ENCODE measurements at places on chromosomes 5 and 9.

DNA sequence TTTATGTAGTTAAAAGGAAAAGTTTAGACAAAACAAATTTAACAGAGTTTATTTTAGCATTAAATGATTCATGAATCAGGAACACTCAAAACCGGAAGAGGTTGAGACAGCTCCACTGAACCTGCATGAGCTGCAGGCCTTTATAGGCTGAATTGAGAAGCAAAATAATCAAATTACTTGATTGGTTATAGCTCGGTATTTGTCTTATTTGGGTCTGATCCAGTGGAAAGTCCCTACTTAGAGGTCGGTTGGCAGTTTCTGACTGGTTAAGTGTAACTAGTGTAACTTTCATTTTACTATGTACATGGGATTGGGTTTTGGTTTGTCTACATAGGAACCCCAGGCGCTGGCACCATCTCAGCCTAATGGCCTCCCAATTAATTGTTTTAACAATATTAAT is 74.1 kb upstream of the PIK3R1 start:
- peak; percentile 69 for DNase-seq

DNA sequence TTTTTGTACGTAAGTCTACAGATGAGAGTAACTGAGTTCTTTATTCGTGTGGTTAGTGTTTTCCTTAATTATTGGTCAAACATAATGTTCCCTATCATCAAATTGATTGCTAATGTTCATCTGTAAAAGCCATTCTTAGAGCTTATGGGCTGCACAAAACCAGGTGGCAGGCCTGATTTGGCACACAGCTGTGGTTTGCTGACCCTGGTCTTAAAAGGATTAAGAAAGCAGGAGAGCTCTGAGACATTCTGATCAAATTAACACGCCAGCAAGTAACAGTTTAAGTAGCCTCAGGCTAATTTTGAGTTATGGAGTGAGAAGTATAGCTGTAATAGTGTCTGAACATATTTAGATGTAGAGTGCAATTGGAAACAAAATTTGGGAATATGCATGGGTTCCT is 63.2 kb downstream of the PRR16 start:
- no peak for DNase-seq

DNA sequence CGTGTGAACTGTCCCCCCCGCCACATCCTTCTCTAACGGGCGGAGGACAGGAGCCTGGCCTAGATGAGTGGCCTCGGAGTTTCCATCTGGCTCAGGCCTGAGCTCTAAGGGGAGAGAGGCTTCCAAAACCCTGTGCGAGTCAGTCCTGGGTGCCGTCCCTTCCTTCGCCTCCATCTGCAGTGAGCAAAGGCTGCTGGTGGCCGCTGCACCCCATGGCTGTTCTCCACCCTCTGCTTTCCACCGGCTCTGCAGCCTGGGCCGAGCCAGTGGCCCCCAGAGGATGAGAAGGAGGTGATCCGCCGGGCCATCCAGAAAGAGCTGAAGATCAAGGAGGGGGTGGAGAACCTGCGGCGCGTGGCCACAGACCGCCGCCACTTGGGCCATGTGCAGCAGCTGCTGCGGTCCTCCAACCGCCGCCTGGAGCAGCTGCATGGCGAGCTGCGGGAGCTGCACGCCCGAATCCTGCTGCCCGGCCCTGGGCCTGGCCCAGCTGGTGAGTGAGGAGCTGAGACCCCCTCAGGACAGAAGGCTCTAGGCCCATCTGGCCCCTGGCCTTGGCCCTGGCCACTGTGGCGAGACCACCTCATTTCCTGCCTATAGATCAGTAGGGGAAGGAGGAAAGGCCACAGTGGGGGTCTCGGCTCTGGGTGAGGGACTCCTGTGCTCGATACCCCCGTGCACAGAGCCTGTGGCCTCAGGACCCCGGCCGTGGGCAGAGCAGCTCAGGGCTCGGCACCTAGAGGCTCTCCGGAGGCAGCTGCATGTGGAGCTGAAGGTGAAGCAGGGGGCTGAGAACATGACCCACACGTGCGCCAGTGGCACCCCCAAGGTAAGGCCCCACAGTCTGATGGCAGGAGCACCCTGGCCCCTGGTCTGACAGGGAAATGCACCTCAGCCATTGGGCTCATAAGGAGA is 3.0 kb downstream of the PKN3 start:
- no peak for DNase-seq

DNA sequence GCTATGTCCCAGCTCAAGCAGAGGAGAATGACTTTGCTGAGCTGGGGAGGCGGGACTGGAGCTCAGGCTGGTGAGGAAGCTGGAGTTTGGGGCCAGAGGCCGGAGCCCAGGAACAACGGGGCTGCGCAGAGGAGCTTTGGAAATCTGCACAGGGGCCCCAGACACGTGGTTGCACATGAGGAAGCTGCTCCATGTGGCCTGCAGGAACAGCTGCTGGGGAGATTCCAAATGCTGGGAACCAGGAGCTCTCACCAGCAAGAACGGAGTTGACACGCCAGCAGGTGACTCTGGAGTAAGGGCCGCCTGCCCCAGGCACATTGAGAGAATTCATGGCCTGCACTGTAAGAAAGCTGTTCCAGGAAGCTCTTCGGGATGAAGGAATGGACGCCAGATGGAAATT is 91.0 kb downstream of the OLFM1 start:
- no peak for DNase-seq

DNA sequence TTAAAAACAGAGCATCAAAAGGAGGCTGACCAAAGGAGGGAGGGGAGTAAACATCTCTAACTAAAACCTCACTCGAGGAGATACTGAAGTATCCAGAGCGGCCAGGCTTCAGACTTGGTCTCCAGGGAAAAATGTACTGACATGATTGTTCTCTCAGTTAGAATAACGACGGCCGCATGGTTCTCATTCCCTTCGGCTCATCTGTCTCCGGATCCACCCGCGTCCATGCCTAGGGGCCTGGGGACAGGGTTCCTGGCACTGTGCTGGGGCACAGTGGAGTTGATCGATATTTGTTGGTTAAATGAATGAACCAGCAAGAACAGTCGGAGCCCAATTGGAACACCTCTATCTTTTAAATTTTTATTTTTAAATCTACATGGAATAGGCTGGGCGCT is 167.1 kb upstream of the PHYKPL start:
- no peak for DNase-seq

- no peak for DNase-seq
Observed at GRCh38 chr9:33082128-33082527, 5.7 kb upstream of the SMU1 start.

DNA sequence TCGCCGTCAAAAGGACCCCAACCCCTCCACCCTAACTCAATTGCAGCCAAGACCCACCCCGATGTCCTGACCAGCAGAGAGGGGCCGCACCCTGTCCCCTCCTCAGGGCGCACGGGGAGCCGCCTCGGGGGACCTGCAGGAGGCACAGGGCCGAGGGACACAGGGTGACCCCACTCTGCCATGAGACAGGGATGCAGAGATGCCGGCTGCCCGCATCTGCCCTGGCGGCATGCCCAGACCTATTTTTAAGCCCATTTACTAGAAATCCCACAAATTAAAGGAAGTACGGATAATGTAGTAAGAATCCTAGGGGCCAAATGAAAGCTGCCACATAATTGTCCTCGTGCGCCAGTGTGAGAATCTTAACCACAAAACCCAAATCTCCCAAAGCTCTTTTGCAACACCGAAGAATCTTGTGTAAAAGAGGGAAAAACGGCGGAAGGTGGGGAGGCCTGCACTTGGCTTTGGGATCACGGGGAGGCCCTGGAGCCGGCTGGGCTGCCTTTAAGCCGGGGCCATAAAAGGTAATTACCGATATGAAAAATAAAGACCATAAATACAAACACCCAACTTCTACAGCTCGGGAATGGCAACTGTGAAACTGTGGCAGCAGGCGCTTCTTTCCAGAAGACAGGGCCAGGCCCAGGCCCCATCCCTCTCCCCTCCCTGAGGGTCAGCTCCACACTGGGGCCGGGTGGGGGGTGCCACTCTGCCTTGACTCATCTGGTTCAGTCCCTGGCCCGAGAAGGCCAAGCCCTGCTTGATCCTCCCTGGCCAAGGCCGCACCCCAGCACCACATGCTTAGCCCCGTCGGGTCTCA is 35.0 kb downstream of the NACC2 start:
- DNase-seq, result peak; percentile 84

- DNase-seq, result no peak
Observed at GRCh38 chr5:67541875-67542274, 345.3 kb upstream of the CD180 start.

- DNase-seq, result no peak
Observed at GRCh38 chr5:72604111-72604797, 97.0 kb upstream of the ZNF366 start.

DNA sequence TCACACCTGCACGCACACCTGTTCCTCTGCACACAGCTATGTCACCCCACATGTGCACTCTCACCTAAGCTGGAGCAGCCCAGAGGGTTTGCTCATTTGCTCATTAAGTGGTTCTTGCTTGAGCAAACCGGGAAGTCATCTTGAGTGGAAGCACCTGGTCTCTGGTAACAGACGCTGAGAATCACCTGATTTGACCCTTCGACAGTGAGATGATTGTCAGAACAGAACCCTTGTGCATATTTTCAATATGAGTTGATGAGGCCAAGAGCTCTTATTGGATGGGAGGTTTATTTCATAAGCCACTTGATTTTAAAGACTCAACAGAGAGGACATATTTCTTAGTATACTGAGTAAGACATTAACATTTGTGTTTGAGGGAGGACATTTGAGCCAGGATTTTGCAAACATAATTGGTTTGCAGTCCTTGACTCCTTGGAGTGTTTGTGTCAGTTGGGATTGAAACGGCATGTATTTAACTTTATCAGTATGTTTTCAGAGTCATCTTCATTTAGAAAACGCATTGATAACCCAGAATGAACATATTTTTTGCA is 22.1 kb upstream of the LPCAT1 start:
- DNase-seq, result no peak

DNA sequence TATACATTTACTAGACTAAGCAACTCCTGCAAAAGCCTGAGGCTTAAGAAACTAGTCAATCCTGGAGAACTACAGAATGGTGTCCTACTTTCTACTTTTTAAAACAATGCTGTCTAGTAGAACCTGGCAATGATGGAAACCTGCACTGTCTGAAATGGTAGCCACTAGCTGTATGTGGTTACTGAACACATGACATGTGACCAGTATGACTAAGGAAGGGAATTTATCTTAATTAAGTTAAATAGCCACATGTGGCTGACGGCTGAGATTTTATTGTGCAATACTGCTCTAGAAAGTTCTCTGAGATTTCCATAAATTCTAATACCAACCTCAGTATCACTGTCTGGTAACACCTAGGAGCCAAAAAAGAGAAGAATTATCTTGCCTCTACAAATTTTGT is 44.9 kb upstream of the RAPGEF6 start:
- peak; percentile 88 for DNase-seq

- no peak for DNase-seq
Observed at GRCh38 chr5:148937830-148938521, 111.6 kb downstream of the ADRB2 start.

DNA sequence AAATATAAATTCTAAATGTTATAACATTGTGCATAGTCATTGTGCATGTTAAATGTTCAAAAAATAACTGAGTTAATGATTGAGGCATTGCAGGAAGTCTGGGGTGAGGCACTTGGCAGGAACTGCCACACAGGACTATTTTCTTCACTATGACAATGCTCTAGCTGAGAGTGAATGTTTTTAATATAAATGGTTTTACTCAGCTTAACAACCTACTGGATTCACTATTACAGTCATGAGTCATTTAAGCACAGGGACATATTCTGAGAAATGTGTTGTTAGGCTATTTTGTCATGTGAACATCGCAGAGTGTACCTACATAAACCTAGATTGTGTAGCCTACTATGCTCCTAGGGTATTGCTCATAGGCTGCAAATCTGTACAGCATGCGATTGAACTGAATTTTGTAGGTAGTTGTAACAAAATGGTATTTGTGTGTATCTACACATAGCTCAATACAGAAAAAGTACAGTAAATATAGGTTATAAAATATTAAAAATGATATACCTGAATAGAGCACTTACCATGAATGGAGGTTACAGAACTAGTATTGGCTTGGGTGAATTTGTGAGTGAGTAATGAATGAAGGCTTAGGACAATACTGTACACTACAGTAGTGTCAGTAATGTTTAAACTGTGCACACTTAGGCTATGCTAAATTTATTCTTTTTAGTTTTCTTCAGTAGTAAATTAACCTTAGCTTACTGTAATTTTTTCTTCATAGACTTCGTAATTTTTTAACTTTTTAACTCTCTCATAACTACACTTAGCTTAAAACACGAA is 346.1 kb upstream of the PTGER4 start:
- DNase-seq, result peak; percentile 11

DNA sequence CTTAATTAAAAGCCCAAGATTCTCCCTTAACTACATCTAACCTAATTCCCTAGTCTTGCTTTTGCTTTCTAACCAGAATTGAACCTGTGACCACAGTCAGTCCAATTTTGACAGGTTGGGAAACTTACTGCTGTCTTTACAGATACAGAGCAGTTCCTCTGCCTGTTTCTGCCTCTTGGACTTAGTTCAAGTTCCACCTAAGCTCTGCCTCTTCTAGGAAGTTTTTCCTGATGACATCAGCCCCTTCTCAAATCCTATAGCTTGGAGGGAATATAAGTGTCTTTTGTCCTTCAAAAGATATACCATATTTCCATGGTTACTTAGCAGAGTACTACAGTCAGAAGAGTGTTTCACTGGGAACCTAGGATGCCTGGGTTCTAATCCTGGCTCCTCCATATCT is 31.7 kb downstream of the BRINP1 start:
- DNase-seq, result no peak

GRCh38 chr5:125120012-125120411 is 373.6 kb upstream of the ZNF608 start:
- no peak for DNase-seq

DNA sequence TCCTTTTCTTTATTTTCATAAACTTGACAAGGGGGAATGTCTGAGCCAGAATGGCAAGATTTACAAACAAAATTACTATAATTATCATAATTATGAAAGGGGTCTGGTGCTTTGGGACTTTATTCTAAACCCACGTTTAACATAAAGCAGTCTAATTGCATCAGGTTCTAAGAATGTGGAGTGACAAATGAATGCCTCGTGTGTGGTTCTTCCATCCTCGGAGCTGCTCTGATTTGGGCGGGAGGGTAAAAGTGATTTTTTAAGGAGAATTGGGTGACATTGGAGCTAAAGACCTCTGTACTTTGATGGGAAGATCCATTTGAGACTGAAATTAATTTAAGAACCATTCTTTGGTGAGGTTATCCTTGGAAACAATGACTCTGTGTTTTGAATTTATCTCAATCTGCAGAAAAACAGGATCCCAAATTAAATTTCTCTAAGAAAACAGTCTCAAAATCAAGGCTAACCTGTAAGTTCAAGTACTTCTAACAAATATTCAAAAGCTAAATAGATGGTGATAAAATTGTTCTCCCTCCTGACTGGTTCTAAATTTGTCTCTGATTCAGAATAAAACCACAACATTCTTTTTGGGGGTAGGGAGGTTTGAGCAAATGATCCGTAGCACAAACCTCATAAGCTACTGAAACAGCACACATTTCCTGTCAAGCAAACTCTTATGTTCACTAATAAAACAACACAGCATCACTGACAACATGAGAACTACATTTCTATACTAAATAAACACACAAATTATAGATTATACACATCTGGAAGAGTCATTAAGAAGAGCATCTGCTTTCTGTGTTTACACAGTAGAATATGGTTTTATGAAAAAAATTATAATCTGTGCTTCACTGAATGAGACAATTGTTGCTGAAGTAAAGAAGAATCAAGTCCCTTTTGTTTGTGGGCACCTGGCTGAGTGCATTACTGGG is 85.5 kb downstream of the DCP2 start:
- peak; percentile 92 for DNase-seq

- no peak for DNase-seq
Observed at GRCh38 chr9:132126680-132127236, 35.1 kb upstream of the NTNG2 start.

- no peak for DNase-seq
Observed at GRCh38 chr9:12391839-12392509, 301.2 kb upstream of the TYRP1 start.

All from fibroblast of lung (primary cell).